Esophagus mucosa (tissue), 1 donor: ENCODE measurements at places on chromosomes 7 and 10. TPM values are rescaled to one million over a fixed set of nuclear protein-coding genes. Genes with fewer than 3 reads are reported as not detected.

- no peak for ATAC-seq
Measured at GRCh38 chr7:113120647-113121046, 2.3 kb upstream of the SMIM30 start.

DNA sequence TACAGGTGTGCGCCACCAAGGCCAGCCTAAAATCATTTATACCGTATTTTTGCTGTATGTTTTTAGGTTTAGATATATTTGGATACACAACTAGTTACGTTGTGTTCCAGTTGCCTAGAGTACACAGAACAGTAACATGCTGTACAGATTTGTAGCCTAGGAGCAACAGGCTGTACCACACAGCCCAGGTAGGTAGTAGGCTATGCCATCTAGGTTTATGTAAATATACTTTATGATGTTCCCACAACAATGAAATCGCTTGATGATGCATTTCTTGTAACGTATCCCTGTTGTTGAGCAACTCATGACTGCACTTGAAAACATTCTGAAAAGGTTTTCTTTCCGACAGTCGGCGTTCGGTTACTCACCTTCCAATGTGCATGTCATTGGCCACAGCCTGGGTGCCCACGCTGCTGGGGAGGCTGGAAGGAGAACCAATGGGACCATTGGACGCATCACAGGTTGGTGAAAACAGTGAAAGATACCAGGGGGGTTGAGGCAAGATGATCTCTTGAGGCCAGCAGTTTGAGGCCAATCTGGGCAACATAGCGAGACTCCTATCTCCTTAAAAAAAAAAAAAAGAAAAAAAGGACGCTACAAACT is 7.7 kb downstream of the PNLIP start:
- no peak for ATAC-seq

DNA sequence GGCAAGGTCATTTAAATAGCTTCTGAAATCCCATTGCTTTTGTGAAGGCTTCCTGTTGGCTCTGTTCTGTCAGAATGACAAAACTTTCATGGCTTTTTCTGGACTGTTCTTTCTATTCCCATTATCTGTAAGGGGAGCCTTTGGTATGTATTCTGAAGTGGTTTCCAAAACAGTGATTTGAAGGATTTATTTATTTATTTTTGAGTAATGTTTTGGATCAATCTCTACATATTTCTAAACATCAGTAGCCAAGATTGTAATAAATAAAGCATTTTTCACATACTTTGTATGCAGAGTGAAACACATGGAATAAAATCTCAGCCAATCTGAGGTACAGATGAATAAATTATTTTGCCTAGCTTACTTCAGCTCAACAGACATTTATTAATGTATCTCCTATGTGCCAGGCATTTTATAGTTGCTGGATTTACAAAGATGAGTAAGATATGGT is 121.1 kb downstream of the BBS9 start:
- no peak for ATAC-seq

DNA sequence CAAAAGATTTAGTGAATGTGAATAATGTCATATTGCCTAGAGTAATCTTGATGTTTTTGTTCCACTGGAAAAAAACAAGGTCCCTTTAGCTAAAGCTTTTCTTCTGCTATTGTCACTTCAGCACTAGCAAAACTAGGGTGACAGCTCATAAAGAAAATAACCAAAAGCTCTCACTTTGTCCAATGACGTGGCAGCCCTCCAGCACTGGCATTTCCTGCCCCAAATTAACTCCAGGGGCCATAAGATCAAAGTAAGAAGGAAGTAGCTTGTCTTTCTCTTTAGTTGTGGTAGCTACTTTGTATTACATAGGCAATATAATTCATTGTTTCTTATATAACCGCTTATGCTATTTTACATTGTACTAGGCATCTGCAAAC is 47.3 kb downstream of the LRRN3 start:
- ATAC-seq, result no peak

GRCh38 chr10:69223028-69223342 is 2.9 kb downstream of the HKDC1 start:
- no peak for ATAC-seq

DNA sequence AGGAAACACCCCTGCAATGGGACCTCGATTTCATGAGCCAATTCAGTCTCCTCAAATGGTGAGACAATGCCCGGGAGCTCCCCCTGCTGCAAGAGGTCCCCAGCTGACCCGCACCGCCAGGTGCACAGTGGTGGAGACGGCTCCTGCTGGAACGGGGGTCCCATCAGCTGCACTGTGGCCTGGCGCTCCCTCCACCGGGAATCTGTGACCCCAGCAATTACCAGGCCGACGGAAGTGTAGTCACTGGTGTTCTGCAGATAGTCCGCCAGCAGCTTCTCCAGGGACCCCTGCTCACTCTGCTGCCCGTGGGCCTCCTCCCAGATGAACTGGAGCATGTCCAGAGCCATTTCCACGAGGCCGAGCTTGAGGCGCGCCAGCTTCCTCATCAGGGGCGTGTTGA is 64.9 kb upstream of the NKX6-2 start:
- ATAC-seq, result no peak

GRCh38 chr10:103888113-103888841 is 29.7 kb downstream of the STN1 start:
- ATAC-seq, result peak; percentile 67

- peak; percentile 36 for ATAC-seq
Measured at GRCh38 chr10:124366343-124366742, 52.4 kb downstream of the OAT start.

GRCh38 chr7:95295397-95295796 is 28.9 kb downstream of the PON1 start:
- no peak for ATAC-seq

DNA sequence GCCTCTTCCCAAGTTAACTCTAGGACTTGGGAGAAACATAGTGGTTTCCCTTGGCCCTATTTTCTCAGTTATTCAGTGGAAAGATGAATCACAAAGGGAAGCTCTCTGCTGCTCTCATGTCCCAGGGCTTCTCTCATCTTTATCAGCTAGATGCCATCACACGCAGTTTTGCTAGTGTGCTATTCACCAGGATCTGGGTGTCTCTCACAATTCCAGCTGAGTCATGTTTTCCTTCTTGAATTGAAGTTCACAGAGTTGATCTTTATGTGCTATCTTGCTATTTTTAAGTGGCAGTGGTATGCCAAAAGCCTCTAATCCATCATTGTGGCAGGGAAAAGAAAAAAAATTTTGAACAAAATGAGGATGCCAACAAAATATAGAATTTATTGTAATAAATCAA is 101.3 kb downstream of the TWIST1 start:
- ATAC-seq, result no peak

DNA sequence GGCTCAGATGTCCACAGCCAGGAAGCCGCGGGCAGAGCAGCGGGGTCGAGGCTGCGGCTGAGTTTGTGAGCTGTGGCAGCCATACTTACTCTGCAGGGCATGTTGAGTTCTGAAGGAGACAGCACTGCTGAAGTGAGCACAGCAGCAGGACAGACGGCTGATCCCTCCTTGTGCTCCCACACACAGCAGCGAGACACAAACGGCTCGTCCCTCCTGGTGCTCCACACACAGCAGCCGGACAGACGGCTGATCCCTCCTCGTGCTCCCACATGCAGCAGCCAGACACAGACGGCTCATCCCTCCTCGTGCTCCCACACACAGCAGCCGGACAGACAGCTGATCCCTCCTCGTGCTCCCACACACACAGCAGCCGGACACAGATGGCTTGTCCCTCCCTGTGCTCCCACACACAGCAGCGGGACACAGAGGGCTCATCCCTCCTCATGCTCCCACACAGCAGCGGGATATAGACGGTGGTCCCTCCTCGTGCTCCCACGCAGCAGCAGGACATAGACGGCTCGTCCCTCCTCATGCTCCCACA is 305.1 kb downstream of the PTPRN2 start:
- ATAC-seq, result no peak

GRCh38 chr7:45617166-45617565 is 43.0 kb downstream of the ADCY1 start:
- ATAC-seq, result no peak

DNA sequence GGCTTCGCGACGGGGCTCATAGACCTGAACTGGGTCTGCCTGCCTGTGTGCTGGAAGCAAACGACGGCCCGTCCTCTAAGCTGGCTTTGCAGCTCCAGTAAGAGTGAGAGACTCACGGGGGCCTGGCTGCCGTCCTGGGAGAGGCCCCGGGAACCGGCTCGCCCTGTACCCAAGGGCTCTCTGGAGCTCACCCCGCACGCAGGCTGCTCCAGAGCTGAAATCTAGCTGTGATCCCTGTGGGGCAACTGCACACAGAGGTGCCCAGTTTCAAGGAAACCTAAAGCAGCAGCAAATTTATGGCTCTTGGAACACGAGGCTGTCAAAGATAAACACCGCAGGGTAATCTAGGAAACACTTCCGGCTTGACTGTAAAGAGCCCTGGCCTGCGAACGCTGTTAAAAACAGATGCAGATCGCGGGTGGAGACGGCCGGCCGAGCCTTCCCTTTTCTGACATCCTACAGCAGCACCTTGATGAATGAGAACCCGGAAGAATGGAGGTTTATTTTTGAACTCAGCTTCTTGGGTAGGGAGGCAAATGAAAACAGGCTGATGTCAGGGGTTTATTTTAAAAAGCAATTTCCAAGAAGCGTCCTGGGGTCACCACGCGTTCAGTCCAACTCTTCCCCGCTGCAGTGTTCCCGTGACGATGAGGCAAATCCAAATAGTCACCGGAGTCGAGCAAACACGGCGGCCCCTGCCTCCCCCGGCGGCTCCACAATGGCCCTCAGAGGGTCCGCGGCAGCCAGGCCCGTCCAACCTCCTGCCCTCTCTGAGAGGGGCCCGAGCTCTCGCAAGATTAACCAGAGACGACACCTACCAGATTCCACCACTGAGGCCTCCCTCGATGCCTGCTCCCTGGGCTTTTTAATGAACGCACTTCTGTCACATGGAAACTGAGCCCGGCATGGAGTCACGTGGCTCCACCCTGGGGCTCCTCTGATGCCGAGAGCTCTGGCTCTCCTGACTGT is 29.6 kb downstream of the AMZ1 start:
- ATAC-seq, result no peak

- peak; percentile 67 for ATAC-seq
Measured at GRCh38 chr7:91569728-91570457, 305.7 kb downstream of the FZD1 start.

GRCh38 chr7:86645225-86645608 is 1.5 kb downstream of the GRM3 start:
- ATAC-seq, result no peak

DNA sequence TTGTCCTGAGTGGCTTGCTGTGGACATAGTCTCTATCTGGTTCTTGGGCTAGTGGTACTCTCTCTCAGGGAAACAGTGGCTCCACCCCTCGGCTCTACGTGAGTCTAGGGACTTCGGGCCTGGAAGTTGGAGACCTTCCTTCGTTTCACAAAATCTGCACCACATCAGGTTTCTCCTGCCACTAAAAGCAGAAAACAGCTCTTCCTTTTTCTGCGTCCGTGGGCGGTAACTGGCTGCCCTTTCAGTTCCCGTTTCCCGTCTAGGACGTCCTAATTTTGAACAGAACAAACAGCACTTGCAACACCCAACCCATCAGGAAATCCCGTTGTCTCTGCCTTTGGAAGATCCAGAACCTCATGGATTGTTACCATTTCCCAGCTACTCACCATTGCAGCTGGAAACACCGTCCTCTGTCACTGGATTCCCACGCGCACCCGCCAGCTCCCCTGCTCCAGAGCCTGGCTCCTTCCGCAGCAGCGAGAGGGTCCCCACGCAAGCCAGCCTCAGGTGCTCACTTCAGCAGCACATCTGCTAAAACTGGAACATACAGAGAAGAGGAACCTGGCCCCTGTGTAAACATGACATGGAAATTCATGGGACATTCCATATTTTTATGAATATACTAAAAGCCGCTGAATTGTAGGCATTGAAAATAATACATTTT is 311.4 kb upstream of the AKR1E2 start:
- ATAC-seq, result no peak

- ATAC-seq, result no peak
Measured at GRCh38 chr7:16223963-16224707, 197.2 kb downstream of the CRPPA start.

- no peak for ATAC-seq
Measured at GRCh38 chr10:69567920-69568319, 5.3 kb downstream of the NEUROG3 start.

- peak; percentile 63 for ATAC-seq
Measured at GRCh38 chr10:84352251-84352842, 24.0 kb downstream of the CCSER2 start.

DNA sequence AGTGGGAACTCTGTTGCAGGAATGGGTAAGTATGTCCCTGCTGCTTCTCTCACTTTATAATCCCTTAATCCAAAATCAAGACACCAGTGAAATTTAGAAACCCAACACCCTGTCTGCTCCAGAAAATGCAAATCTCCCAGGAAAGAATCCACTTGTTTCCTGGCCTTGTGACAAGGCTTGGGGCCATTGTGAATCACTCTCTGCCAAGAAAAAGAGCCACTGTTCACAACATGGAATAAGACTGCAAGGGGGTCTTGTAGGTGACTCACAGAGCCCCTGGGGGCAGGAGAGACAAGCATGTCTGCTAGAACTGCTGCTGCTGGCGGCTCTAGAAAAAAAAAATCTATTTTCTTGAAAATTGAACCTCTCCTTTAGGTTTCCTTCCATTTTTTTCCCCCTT is 191.2 kb downstream of the SORCS1 start:
- no peak for ATAC-seq

DNA sequence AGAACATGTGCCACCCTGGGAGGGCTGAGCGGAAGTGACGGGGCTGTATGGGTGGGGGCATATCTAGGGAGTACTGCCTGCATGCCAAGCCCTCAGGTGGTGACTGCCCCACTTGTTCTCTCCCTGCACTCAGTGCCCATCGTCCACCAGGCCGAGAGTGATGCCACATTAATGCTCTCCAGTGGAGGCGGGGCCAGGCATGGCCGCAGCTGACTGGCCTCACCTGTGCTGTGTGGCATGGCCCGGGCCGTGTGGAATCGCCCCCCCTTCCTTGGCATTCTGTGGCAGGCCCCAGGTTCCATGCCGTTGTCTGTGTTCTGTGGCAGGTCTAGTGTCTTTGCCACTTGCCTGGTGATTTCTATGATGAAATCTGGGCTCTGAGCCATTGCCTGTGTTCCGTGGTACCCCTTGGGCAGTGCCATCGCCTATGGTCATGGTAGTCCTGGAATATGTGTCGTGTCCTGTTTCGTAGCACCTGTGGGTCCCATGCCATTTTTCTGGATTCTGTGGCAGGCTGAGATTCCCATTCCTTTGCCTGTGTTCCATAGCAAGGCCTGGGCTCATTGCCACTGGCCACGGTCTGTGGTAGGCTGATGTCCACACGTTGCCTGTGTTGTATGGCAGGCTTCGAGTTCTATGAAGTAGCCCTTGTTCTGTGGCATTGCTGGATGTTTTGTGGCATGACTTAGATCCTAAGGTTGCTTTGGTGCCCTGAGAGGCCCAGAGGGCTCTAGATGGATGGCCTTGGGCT is 8.9 kb downstream of the FLNC start:
- ATAC-seq, result no peak

ZP3 gene
- total RNA-seq, result 19.8 TPM

GFRA1 gene
- total RNA-seq, result 0.56 TPM

WIPF3 gene
- total RNA-seq, result 1.2 TPM

GARIN1A gene
- 0.84 TPM for total RNA-seq

LAMB4 gene
- total RNA-seq, result 1.1 TPM

GNGT1 gene
- 0.08 TPM for total RNA-seq

PYROXD2 gene
- 1.5 TPM for total RNA-seq

SERPINE1 gene
- total RNA-seq, result 5.3 TPM

PDK4 gene
- 1.5 TPM for total RNA-seq

HECW1 gene
- 0.40 TPM for total RNA-seq

CNNM1 gene
- 0.36 TPM for total RNA-seq
